PC-3 (cell line): ENCODE measurements at places on chromosomes 11 and 22.

GRCh38 chr11:110174645-110175310 is 81.6 kb downstream of the ZC3H12C start:
- H3K27me3 ChIP-seq, result no peaks in the 10 kb centered on the region
- H3K4me3 ChIP-seq, result no peak overlapping the region
- DNase-seq, result no peak
- H3K36me3 ChIP-seq, result no peaks in the 10 kb centered on the region; the same call in 1 of the 2 replicates
- no peaks in the 10 kb centered on the region for H3K4me1 ChIP-seq
- H3K27ac ChIP-seq, result no peak overlapping the region

DNA sequence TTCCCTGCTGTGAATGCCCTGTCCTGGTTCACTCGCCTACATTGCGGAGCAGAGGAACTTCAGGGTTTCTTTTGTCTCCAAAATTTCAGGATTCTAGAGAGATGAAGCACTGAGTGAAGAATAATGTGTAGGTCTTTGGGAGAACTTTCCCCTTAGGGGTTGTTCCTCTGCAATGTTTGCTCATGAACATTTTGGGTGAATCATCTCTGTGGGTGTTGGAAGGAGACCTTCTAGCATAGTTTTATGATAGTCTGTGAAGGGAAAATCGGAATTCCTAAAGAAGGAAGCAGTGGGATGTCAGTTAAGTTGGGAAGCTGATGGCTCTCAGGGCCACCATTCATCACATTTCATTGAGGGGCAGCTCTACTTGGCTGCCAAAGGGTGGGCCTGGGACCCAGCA is 64.8 kb downstream of the MIAT start:
- no peak overlapping the region for H3K27ac ChIP-seq
- H3K27me3 ChIP-seq, result no peaks in the 10 kb centered on the region
- no peaks in the 10 kb centered on the region; the same call in 1 of the 2 replicates for H3K4me1 ChIP-seq
- H3K36me3 ChIP-seq, result no peaks in the 10 kb centered on the region

DNA sequence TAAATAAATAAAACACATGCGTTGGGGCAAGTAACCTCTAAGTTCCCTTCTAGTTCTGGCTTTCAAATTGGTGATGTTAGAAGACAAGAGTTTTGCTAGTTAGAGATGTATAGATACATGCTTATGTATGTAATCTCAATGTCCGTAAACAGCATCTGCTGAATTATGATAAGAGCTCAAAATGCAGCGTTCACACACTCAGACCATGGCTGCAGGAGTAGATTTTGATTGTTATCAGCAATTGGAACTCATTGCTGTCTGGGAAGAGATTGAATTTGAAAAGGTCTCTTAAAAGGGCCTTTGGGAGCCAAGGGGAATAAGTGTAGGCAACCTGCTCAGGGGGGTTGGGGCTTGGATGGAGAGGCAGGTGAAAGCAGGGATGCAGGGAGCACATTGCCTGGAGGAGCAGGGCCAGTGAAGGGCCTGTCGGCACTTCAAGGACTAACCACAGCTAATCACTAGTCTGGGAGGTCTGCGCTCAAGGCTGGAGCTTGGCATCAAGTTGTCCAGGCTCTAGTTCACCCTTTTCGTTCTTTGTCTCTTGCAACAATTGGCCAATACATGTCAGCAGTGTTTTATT is 2.7 kb upstream of the RAG1 start:
- no peaks in the 10 kb centered on the region for H3K36me3 ChIP-seq
- H3K4me3 ChIP-seq, result no peak overlapping the region
- no peak overlapping the region for H3K27ac ChIP-seq
- DNase-seq, result no peak
- peaks cover 56% of the 10 kb centered on the region for H3K27me3 ChIP-seq

- peaks cover 18% of the 10 kb centered on the region for H3K4me1 ChIP-seq
- no peaks in the 10 kb centered on the region for H3K36me3 ChIP-seq
- DNase-seq, result peak; percentile 94
- H3K4me3 ChIP-seq, result no peak overlapping the region
Observed at GRCh38 chr11:74443071-74443864, 24.1 kb downstream of the KCNE3 start.

DNA sequence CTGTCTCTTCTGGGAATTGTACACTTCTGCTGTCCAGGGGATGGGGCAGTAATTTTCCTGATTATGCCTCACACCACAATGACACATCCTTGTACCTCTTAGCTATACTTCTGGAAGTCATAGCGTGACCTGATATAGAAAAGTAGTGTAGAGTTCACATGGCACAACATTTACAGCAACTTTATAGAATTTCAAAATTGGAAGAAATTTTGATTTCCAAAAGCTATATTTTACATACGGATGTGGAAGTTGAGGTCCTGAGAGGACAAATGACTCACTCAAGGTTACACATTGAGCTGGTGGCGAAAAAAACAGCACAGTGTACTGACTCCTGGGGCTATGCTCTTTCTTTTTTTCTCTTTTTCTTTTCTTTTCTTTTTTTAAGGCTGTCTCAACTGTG is 6.3 kb upstream of the CYP2R1 start:
- peaks cover 7% of the 10 kb centered on the region; the same call in 1 of the 2 replicates for H3K27me3 ChIP-seq
- H3K4me1 ChIP-seq, result no peaks in the 10 kb centered on the region
- DNase-seq, result no peak
- no peaks in the 10 kb centered on the region for H3K36me3 ChIP-seq
- no peak overlapping the region for H3K27ac ChIP-seq

- H3K4me3 ChIP-seq, result no peak overlapping the region
- no peak for DNase-seq
- no peaks in the 10 kb centered on the region for H3K27me3 ChIP-seq
- H3K36me3 ChIP-seq, result no peaks in the 10 kb centered on the region
- no peaks in the 10 kb centered on the region for H3K4me1 ChIP-seq
- H3K27ac ChIP-seq, result no peak overlapping the region
Observed at GRCh38 chr11:4926608-4927007, 2.5 kb upstream of the OR51G1 start.

DNA sequence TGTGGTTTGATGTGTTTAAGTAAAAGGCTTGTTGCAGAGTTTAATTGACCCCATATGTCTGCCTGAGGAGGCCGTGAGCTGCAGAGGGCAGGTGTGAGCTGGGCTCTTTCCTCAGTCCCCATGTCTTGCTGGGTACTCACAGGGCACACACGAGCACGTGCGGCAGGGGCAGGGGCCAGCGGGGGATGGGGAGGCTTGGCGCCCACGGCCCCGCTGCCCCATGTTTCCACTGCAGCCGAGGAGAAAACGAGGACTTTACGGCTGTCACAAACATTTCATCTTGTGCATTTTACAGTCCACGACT is 24.7 kb upstream of the CCDC188 start:
- DNase-seq, result no peak
- H3K27ac ChIP-seq, result no peak overlapping the region
- H3K27me3 ChIP-seq, result no peaks in the 10 kb centered on the region
- no peaks in the 10 kb centered on the region for H3K4me1 ChIP-seq
- H3K4me3 ChIP-seq, result no peak overlapping the region

- no peaks in the 10 kb centered on the region for H3K36me3 ChIP-seq
- H3K27me3 ChIP-seq, result no peaks in the 10 kb centered on the region
- no peaks in the 10 kb centered on the region for H3K4me1 ChIP-seq
Observed at GRCh38 chr11:128772814-128773213, 78.9 kb downstream of the FLI1 start.

DNA sequence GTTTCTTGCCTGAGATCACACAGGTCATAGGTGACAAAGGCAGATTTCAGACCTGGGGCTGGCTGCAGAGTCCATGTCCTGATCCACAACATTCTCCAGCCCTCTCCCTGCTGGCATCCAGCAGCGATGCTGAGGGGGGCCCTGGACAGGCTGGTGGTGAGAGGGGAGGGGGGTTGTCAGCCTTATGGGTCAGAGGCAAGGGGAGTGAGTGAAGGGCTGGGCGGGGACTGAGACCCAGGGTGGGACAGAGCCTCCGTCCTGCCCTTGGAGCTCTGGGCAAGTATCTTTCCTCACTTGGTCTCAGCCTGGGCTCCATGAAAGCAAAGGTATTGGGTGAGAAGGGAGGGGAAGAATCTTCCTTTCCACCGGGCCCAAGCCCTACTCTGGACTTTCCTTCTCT is 66.7 kb upstream of the RASD2 start:
- H3K27ac ChIP-seq, result no peak overlapping the region
- H3K4me1 ChIP-seq, result peaks cover 6% of the 10 kb centered on the region
- no peak overlapping the region for H3K4me3 ChIP-seq
- H3K36me3 ChIP-seq, result no peaks in the 10 kb centered on the region
- no peaks in the 10 kb centered on the region for H3K27me3 ChIP-seq

DNA sequence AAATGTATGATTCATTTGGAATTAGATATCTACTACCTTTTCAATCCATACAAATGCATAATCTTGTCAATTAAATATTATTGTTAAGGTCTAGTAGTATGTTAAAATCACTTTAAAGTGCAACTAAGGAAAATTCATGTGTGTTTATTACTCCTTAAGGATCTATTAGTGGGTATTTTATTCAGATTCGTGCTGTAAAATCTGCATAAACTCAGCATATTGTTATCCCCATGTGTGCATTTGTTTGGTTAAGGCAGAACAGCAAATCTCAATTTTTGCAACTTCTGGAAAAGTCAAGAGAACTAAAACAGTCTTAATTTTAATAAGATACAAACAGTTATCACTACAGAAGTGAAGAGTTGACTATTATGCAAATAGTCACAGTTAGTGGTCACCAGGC is 234.5 kb downstream of the SOX6 start:
- no peaks in the 10 kb centered on the region for H3K4me1 ChIP-seq
- no peaks in the 10 kb centered on the region for H3K36me3 ChIP-seq
- H3K4me3 ChIP-seq, result no peak overlapping the region

DNA sequence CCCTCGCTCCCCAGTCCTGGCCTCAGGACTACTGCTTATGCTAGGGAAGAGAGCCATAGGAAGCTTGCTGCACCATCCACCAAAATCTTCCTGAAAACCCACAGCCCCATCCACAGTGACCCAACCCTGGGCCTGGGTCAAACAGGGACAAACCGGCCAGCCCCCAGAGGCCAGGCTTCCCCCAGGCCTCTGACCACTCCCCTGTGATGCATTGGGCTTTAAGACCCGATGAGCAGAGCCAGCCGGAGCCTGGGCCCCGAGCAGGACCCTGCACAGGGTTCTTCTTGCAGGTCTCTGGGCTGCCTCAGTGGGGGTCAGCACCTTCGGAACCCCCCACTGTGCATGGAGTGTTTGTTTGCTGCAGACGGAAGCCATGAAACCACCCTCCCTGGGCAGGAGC is 583.7 kb downstream of the BRD1 start:
- no peak overlapping the region for H3K27ac ChIP-seq
- H3K4me1 ChIP-seq, result no peaks in the 10 kb centered on the region
- H3K4me3 ChIP-seq, result no peak overlapping the region
- H3K36me3 ChIP-seq, result no peaks in the 10 kb centered on the region

DNA sequence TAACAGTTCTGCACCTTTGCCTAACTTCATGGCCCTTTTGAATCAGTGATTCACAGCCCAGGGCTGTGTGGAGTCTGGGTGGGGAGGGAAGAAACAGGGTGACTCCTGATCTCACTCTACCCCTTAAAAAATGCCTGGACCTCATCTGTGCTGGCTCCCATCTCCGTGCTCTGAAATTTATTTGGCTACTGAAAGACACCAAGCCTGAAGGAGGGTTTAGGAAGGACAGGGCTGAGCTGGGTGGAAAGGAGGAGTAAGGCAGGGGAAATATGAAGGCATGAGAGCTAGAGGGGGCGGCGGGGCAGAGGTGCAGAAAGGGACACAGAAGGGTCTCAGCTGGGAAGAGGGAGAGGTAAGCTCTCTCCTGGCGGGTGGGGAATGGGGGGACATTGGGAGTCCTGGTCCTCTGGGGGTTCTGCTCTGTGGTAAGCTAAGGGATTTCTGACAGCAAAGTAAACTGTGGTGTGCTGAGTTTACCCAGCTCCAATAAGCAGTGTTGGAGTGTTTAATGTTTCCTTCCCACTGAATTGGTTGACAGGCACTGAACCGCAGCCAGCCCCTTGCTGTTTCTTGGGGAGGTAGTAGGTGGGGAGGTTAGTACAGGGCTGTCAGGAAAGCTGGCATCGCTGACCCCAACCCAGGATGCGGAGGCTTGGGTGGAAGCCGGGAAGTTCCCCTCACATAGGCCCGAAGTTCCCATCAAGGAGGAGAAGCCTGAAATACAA is 71.1 kb downstream of the RPUSD4 start:
- H3K4me3 ChIP-seq, result no peak overlapping the region
- no peak overlapping the region for H3K27ac ChIP-seq
- no peak for DNase-seq

GRCh38 chr11:119367661-119368120 is 13.8 kb downstream of the USP2 start:
- no peak for DNase-seq
- H3K27me3 ChIP-seq, result no peaks in the 10 kb centered on the region
- no peak overlapping the region for H3K4me3 ChIP-seq

- H3K4me3 ChIP-seq, result no peak overlapping the region
- H3K27ac ChIP-seq, result no peak overlapping the region
- H3K4me1 ChIP-seq, result no peaks in the 10 kb centered on the region
- no peaks in the 10 kb centered on the region for H3K36me3 ChIP-seq
- no peak for DNase-seq
Observed at GRCh38 chr11:30775233-30775522, 189.0 kb upstream of the MPPED2 start.

DNA sequence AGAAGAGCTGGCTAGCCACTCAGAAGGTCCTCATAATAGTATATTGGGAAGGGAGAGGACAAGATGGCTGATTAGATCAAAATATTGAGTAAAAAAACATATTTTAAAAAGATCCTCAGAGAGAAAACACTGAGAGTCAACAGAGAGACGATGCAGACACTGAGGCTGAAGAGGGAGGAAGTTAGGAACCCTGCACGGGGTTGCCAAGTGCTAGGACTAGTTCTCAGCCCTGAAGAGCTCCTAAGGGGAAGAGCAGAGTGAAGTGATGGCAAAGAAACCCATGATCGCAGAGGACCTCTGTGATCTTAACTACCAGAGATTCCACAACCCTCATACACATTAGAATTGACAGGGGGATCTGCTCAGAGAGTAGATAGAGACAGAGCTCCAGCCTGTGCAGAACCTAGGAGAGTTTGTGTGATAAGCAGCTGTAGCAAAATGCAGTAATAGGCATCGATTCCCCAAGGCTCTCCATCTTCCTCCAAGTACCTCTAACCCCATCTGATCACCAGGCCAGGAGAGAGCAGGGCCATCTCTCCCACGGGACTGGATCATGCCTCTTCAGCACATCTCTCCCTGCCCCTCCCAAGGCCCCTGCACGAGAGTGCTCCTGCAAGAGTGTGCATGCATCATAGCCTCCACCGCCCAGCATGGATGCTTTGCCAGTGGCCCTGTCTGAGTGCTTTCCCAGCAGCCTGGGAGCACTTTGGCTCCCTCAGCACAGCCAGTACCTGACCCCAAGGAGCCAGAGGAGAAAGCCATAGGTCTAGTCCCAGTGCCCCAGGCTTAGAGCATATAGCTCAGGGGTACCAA is 41.2 kb upstream of the ARL14EP start:
- H3K27ac ChIP-seq, result no peak overlapping the region
- H3K4me1 ChIP-seq, result no peaks in the 10 kb centered on the region
- no peaks in the 10 kb centered on the region for H3K36me3 ChIP-seq
- no peak overlapping the region for H3K4me3 ChIP-seq
- DNase-seq, result no peak

- H3K4me3 ChIP-seq, result no peak overlapping the region
- H3K27me3 ChIP-seq, result no peaks in the 10 kb centered on the region
- DNase-seq, result no peak
- H3K27ac ChIP-seq, result no peak overlapping the region
Observed at GRCh38 chr11:94800414-94800813, 32.3 kb downstream of the AMOTL1 start.

- no peaks in the 10 kb centered on the region for H3K27me3 ChIP-seq
- no peak for DNase-seq
- no peak overlapping the region for H3K27ac ChIP-seq
- no peak overlapping the region for H3K4me3 ChIP-seq
Observed at GRCh38 chr11:2526808-2527381, 82.1 kb downstream of the KCNQ1 start.
